ENCODE measurements at places on chromosomes 2 and 18.
A peak's percentile ranks its signal among the peaks of the same experiment; 100 is the strongest.

DNA sequence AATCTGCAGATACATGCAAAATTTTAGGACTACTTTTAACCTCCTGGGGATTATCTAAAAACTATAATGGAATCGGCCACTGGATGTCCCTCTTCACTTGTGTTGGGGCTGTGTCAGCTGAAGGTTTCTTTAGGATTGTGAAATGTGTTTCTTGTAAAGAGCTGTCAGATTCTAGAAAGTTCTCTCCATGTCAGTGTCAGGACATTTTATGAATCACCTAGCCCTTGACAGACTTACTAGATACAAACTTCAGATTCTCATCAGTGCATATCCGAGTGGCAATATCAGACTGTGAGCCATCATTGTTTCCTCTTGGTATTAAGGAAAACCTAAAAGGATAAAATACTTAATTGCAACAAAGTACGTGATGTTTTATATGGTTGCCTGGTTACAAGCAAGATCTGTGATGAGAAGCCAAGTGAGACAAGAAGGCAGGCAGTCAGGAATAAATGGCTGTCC lies 107.3 kb downstream of the CPS1 start:
- no peak overlapping the region for H3K27ac ChIP-seq
- no peak overlapping the region for H3K4me3 ChIP-seq
- peaks cover 3% of the 10 kb centered on the region for H3K36me3 ChIP-seq
- no peak for DNase-seq
- H3K27me3 ChIP-seq, result no peaks in the 10 kb centered on the region

DNA sequence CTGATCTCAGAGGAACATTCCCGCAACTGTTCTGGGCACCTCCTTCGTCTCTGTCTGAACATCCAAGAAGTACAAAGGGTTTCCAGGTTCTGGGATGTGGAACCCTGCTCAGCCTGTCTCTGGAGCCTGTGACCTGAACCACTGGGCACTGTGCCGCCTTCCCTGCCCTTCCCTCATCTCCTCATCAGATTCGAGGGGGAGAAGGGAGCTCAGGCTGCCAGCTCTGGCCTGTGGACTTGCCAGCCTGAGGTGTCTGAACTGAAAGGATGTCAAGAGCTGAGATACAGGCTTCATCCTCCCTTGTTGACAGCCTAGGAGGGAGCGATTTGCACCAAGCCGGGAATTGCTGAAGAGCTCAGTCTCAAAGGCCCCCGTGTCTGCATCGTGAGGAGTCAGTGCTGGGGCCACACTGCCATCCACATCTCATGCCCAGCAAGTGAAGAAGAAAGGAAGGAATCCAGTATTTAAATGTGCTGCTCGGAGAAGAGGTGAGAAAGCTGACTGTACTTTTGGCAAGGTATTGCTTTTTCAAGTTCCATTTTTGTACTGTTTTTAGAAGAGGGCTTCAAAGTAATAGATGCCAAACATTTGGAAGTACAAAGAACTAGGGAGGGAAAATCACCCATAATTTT lies 12.6 kb downstream of the NEU2 start:
- no peaks in the 10 kb centered on the region for H3K36me3 ChIP-seq
- H3K4me3 ChIP-seq, result no peak overlapping the region
- no peak overlapping the region for H3K27ac ChIP-seq
- H3K4me1 ChIP-seq, result no peaks in the 10 kb centered on the region

- DNase-seq, result no peak
- H3K36me3 ChIP-seq, result no peaks in the 10 kb centered on the region
- peak overlapping the region; percentile 61 for H3K4me3 ChIP-seq
- no peaks in the 10 kb centered on the region for H3K4me1 ChIP-seq
- H3K27me3 ChIP-seq, result peaks cover 22% of the 10 kb centered on the region
Measured at GRCh38 chr2:222715742-222716141, 44.3 kb downstream of the MOGAT1 start.

DNA sequence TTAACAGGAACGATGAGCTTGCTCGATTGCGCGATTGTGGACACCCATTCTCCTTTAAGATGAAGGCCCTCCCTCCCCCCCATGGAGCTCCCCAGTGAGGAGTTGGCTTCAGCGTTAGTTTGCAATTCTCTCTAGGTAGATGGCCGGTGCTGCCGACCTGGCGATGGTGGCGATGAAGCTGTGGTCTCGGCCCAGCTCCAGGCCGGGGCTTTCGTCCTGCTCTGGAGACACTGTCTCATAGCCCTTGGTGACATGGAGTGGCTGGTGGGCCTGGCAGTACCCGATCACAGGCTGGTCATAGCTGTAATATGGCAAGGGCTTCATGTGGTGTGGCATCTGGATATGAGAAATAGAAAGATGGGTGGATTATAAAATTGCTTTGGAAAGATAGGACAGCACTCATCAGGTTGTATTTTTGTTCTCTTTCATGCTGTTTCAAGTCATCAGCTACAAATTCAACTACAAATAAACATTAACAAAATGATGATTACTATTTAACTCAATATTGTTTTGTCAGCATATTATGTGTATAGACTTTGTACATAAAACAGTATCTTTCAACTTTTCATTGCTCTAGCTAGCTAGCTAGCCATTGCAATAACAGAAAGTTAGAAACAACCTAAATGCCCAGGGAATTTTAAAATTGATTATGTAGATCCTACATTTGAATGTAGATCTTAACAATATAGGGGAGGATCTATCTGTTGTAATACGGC lies 773.4 kb downstream of the LRRTM4 start:
- H3K4me3 ChIP-seq, result no peak overlapping the region
- H3K27me3 ChIP-seq, result no peaks in the 10 kb centered on the region
- no peak for DNase-seq
- no peak overlapping the region for H3K27ac ChIP-seq
- no peaks in the 10 kb centered on the region for H3K4me1 ChIP-seq

DNA sequence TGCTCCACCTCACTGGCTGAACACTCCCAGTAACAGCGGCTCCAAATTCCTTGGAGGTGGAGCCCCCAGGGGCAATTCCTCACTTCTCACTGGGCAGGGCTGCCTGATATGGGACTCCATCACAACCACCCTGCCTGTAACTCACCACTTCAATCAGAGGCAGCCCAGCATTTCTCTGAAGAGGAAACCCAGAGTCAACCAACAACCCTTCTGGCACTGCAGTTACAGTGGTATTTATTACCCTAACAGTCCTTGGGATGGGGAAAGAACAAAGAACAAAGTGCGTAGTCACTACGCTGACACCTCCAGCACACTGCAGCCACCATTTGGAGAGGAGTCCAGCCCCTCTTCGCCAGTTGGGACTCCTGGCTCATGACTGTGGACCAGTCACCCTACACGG lies 85.7 kb upstream of the GALNT13 start:
- no peak for DNase-seq
- H3K4me1 ChIP-seq, result no peaks in the 10 kb centered on the region
- no peak overlapping the region for H3K27ac ChIP-seq
- H3K4me3 ChIP-seq, result no peak overlapping the region
- H3K27me3 ChIP-seq, result no peaks in the 10 kb centered on the region

GRCh38 chr2:198325359-198325758 lies 521.0 kb downstream of the PLCL1 start:
- peaks cover 24% of the 10 kb centered on the region for H3K4me1 ChIP-seq
- no peak overlapping the region for H3K4me3 ChIP-seq
- H3K36me3 ChIP-seq, result no peaks in the 10 kb centered on the region
- H3K27ac ChIP-seq, result no peak overlapping the region
- H3K27me3 ChIP-seq, result peaks cover 40% of the 10 kb centered on the region
- peak; percentile 14 for DNase-seq

GRCh38 chr18:75455249-75456198 lies 28.0 kb upstream of the SMIM21 start:
- peaks cover 55% of the 10 kb centered on the region for H3K27me3 ChIP-seq
- peaks cover 10% of the 10 kb centered on the region for H3K4me1 ChIP-seq
- peaks cover 6% of the 10 kb centered on the region for H3K36me3 ChIP-seq
- DNase-seq, result peak; percentile 10

GRCh38 chr2:187215532-187216240 lies 232.4 kb downstream of the CALCRL start:
- no peaks in the 10 kb centered on the region for H3K4me1 ChIP-seq
- H3K27ac ChIP-seq, result no peak overlapping the region
- H3K36me3 ChIP-seq, result no peaks in the 10 kb centered on the region
- H3K4me3 ChIP-seq, result no peak overlapping the region
- no peaks in the 10 kb centered on the region for H3K27me3 ChIP-seq
- no peak for DNase-seq

GRCh38 chr2:149331023-149331400 lies 625 bp downstream of the LYPD6 start:
- no peaks in the 10 kb centered on the region for H3K36me3 ChIP-seq
- no peak overlapping the region for H3K27ac ChIP-seq
- peaks cover 6% of the 10 kb centered on the region for H3K4me1 ChIP-seq
- no peak overlapping the region for H3K4me3 ChIP-seq

- no peak overlapping the region for H3K27ac ChIP-seq
- no peaks in the 10 kb centered on the region for H3K4me1 ChIP-seq
- H3K4me3 ChIP-seq, result no peak overlapping the region
Measured at GRCh38 chr18:60070631-60071030, 170.8 kb downstream of the PMAIP1 start.

GRCh38 chr2:240886023-240886565 lies 9.9 kb downstream of the MAB21L4 start:
- H3K36me3 ChIP-seq, result no peaks in the 10 kb centered on the region
- no peaks in the 10 kb centered on the region for H3K27me3 ChIP-seq
- no peak overlapping the region for H3K27ac ChIP-seq
- H3K4me3 ChIP-seq, result no peak overlapping the region
- H3K4me1 ChIP-seq, result no peaks in the 10 kb centered on the region

Measured in activated T-cell treated with anti-CD3 and anti-CD28 coated beads, Interleukin-2, amount 50 U/mL, for 72 hours (primary cell).